OCI-LY7 (cell line): ENCODE measurements at places on chromosomes 1 and 21. TPM values are rescaled to one million over a fixed set of nuclear protein-coding genes. Genes with fewer than 3 reads are reported as not detected.

DNA sequence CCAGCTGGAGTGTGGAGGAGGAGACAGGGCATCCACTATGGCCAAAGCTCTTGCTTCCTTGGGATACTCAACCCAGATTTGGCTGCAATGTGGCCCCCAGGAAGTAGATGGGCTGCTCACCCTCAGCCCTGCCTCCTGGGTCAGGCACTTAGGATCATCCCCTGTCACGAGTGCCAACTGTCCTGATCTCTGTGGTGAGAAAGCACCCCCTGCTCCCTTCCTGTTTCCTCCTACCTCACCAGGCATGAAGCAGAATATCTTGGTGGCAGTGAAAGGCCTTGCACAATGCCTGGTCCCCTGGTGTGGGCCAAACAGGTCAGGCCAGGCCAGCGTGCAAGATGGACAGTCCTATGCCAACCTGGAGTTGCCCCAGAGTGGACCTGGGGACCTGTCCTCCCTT, 211.7 kb downstream of the GRIK3 start:
- DNase-seq: no peak

The TPTE gene
- not detected in 2 replicates for total RNA-seq

The TSPAN1 gene
- not detected in 2 replicates for total RNA-seq

The LCE3E gene
- not detected in 2 replicates for total RNA-seq

The ATP1A2 gene
- not detected in 2 replicates for total RNA-seq

DNA sequence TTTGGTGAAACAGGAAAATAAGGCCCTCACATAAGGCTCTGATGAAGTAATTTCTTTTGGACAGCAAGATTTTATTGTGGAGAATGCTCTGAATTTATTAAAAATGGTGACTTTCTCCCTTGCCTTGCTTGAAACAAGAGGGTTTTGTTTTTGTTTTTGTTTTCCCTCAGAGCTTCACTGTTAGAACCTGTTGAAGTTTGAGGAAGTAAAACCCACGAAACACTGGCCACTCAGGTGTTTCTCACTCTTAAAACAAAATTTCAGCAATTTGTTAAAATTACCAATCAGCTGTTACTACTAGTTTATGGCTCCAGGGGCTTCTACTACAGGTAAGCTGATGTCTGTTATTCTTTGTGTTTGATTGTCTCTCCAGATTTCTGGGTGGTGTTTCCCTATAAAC, 112.6 kb upstream of the B3GALT2 start:
- no peak for DNase-seq

DNA sequence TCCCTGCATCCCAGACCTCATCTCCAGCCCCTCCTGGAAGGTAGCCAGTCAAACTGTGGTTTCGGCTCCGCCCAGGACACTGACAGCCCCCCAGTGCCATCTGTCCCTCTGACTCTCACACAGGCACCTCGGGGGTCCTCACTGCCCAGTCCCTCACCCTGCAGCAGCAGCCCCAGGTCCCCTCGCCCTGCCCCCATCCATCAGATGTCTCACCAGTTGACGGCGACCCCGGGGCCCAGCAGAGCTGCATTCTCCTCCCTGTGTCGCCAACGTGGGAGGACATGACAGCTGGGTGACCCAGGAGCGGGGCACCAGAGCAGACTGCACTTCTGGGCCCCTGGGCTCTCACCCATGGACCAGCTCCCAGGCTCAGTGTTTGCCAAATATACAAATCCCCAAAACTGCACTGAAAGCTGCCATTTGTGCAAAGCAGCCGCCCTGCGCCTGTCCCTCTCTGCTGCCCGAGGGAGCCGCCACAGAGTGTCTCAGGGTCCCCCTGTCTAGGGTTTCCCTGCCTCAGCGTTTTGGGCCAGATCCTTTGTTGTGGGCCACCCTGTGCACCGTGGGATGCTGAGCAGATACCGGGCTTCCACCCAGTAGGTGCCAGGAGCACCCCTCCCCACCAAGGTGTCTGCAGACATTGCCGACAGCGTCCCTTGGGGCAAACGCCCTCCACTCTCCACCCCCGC, 48.2 kb downstream of the PRDM15 start:
- DNase-seq: no peak

GRCh38 chr1:245084551-245084950, 70.2 kb upstream of the KIF26B start:
- DNase-seq: no peak

DNA sequence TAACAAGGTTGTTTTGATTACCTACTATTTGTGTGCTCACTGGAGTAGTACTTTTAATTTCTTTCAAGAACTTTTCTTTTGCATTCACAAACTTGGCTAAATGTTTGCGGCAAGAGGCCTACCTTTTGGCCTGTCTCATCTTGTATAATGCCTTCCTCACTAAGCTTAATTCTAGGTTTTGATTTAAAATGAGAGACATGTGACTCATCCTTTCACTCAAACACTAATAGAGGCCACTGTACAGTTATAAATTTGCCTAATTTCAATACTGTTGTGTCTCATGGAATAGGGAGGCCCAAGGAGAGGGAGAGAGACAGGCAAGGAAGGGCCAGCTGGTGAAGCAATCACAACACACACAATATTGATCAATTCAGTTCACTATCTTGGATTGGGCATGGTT, 66.1 kb downstream of the ZNF644 start:
- no peak for DNase-seq
